ENCODE measurements at places on chromosomes 1 and 21.
A peak's percentile ranks its signal among the peaks of the same experiment; 100 is the strongest.

DNA sequence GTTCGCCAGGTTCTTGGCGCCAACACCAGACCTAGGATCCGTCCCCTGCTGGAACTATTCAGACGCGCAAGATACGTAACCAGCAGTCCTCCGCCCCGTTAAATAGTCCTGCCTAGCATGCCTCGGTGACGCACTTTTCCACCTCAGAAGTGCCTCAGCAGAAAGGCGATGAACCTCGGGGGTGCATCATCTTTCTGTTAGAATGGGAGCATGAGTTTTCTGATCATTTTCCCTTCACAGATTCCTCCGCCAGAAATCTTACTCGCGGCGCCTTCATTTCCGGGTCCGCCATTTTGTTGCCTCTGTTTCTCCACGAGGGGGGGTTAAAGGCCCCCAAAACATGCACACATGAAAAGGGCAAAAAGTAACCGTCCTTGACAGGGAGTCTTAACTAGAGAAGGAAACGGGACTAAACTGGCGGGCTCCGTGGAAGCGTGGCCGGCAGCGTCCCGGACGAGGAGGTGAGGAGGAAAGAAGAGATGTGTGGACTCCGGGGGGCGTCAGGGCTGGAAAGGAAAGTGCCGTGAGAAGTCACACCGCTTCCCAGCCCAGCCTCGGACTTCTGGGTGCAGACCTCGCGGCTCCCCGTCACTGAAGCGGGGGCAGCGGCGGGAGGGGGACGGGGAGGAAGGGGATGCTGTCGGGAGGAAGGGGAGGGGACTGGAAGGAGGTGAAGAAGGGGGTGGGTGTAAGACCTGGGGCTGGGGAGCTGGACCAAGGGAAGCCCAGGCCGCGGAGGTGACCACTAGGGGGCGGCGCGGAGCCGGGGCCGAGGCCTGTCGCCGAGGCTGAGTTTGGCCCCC lies at the start of gene GABPB2:
Gene GABPB2 (plus strand): TSS at position 288 of the 803 bp plus-strand sequence. CDS start 17,429 bp downstream, outside the sequence.
- peak; percentile 86 for DNase-seq

- DNase-seq = no peak
Observed at GRCh38 chr1:219066631-219067349, 106.9 kb upstream of the LYPLAL1 start.

- no peak for DNase-seq
Observed at GRCh38 chr1:172275478-172275877, 145.0 kb upstream of the C1orf105 start.

DNA sequence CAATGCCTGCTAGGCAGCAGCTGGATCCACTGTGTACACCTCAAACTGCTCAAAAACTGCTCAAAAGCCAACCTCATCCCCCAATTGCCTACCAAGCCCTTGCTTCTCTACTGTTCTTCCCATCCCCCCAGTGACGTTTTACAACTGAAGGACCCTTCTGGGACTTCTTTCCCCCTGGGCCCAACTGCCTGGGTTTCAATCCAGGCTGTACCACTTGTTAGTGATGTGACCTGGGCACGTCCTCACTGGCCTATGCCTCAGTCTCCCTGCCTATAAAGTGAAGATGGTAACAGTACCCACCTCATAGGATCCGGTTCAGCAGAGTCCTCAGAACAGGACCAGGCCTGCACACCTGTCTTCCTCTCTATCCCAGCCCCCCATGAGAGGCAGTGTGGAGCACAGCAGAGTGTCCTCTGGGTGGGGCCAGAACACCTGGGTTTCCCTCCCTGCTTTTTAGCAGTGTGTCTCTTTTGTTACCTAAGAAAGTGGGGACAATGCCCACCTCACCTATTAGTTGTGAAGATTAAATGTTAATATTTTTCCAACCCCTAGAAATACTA lies 1.9 kb upstream of the TEKT2 start:
- no peak for DNase-seq

- DNase-seq = no peak
Observed at GRCh38 chr21:41280115-41280919, 36.3 kb upstream of the FAM3B start.

DNA sequence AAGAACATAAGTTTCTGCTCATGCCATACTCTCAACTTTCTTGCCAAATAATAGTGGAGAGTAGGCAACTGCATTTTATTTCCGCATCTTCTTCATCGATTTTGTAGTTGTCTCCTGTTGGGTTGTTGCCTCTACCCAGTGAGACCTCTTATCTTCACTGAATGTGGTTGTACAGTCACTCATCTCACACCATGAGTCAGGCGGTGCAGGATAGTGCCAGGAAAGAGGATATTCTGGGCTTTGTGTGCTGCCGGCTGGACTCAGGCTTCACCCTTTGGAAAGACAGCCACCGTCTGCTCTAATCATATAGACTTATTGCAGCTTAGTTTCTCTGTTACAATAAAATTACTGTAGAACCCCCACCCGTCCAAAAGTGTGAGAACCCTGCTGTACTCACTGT lies 154.3 kb upstream of the USP24 start:
- no peak for DNase-seq

DNA sequence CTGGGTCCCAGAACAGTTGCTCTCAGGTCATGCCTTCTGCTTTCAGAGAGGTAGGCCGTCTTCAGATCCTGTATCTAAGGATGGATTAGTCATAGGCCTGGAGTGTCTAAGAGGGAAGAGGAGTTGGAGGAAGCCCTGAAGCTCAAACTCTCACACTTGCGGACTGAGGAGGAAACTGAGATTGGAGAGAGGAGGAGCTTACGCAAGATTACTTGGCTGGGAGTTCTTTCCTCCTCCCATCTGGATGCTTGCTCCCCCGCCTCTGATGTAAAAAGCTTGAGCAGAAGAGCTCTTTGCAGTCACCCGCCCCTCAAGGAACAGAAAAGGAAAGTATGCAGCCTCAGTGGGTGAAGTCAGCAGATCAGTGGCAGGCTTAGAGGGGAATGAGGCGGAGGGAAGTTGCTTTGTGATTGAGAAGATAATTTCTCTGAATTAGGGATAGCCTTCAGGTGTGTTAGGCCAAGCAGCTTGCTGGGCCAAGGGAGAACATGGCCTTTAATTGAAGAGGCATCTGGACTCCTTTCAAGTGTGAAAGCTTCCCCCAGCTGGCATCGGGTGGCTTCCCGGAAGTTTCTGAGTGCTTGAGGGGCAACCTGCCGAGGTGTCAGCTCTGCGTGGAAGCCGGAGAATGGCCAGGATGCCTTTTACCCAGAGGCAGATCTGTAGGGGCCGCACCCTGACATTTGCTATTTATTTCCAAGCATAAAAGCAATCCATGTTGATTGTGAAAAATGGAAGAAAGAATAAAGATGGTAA lies 6.6 kb downstream of the ADORA1 start:
- no peak for DNase-seq

GRCh38 chr1:32201011-32201855 lies 838 bp downstream of the CCDC28B start:
- no peak for DNase-seq

GRCh38 chr1:150874455-150875196 lies 1.8 kb downstream of the ARNT start:
- no peak for DNase-seq

DNA sequence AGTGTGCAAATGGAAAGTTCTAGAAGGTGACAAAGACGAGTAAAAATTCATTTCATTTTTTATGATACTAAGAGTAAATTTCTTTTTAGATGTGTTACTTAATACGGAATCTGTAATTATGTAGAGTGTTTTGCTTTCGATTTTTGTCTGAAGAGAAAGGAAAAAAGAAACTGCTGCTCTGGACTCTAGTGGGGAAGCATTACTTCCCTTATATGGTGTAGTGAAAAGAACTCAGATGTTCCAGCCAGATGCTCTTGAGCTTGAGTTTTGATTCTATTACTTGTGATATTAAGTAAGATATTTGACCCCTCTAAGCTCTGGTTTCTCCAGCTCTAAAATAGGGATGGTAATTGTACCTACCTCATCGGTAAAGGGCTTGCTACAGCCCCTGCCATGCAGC lies 12.2 kb upstream of the GPR161 start:
- no peak for DNase-seq

GRCh38 chr1:11316701-11317100 lies 43.7 kb downstream of the UBIAD1 start:
- DNase-seq = no peak

GRCh38 chr1:7675431-7676273 lies 95.4 kb upstream of the VAMP3 start:
- DNase-seq = no peak

- DNase-seq = no peak
Observed at GRCh38 chr1:41889506-41890414, 29.0 kb downstream of the HIVEP3 start.

GRCh38 chr1:39098546-39099250 lies 72.5 kb downstream of the NDUFS5 start:
- DNase-seq = peak; percentile 78

GRCh38 chr1:171902527-171902926 lies 61.2 kb downstream of the DNM3 start:
- no peak for DNase-seq

- DNase-seq = no peak
Observed at GRCh38 chr1:175268720-175269119, 76.1 kb upstream of the KIAA0040 start.

GRCh38 chr1:98172578-98172977 lies 251.7 kb upstream of the DPYD start:
- no peak for DNase-seq

GRCh38 chr21:16583556-16583955 lies 853.8 kb downstream of the USP25 start:
- no peak for DNase-seq

DNA sequence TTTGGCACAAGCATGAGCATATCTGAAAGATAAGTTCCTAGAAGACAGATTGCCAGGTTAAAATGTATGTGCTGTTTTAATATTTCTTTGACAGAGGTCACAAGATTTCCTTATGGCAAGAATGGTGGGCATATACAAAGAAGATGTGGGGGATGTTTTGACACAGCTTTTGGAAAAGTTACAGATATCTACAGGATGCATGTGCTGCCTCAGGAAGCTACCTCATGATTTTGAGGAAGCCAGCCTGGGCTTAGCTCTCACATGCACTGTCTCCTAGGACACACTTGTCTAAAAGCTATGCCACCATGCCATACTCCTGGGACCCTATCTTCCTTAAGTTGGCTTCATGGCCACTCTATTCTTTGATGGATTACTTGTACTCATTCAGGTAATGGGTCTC lies 99.9 kb downstream of the C1orf94 start:
- no peak for DNase-seq

DNA sequence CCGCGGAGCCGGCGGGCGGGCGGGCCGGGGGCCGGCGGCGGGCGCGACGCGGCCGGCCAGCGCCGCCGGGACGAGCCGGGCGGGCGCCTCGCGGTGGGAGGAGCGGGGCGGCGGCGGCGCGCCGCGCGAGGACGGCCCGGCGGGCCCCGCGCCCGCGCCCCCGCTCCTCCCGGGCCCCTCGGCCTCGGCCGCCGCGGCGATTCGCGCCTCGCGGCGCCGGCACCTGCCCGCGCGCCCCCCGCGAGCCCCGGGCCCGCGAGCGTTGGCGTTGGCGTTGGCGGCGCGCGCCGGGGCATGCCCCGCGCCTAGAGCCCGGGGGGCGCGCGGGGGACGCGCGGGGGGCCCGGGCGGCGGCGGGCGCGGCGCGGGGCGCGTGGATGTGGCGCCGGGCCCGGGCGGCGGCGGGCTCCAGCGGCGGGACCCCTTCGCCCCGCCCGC lies at the start of gene SKI:
Gene SKI (plus strand): TSS at position 163 of the 438 bp plus-strand sequence. CDS start 448 bp downstream, outside the sequence.
- DNase-seq = no peak

- DNase-seq = no peak
Observed at GRCh38 chr1:154657556-154657955, 49.6 kb upstream of the ADAR start.

DNA sequence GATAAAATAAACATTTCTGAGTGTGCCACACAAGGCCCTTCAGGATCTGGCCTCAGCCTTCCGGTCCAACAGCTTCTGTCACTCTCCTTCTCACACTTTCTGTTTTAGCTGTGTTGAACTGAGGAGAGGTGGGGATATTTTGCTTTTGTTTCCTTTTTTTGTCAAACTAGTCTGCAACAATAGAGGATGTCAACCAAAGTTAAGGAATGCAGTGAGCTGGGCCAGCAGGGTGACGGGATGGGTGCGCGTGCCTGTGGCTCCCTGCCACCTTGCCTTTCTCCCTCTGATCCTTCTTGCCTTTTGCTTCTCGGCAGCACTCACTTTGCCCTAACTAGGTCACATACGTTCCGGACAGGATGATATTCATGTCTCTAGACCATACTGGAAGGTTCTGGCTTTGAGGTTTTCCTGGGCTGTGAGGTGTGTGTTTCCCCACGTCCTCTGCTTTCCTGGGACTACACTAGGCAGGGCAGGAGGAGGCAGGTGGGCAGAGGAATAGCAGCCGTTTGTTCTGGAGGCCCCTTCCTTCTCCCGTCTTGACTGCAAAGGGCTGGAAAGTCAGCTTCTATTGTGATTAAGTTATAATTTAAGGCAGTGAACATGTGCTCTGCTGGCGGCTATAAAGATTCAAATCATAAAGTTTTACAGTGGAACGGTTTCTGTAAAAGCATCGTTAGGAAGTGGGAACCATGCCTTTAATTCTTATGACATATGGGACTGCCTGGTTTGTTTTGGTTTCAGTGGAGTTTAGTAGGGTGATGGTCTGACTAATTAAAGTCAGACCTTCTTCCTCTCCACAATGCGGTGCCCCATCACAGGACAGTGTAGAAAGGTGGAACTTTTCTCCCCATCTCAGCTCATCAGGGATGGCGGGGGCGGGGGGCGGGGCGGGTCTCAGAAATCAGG lies 67.8 kb downstream of the RNF220 start:
- DNase-seq = no peak

DNA sequence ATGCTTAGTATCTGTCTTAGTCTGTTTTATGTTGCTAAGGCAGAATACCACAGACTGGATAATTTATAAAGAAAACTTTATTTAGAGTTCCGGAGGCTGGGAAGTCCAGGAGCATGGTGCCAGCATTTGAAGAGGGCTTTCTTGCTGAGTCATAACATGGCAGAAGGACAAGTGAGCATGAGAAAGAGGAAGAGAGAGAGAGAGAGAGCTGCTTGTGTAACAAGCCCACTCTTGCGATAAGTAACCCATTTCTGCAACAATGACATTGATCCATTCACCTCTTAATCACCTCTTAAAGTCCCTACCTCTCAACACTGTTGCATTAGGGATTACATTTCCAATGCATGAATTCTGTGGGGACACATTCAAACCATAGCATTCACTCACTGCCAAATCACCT lies 11.7 kb upstream of the MYOCOS start:
- DNase-seq = no peak

- no peak for DNase-seq
Observed at GRCh38 chr1:230145953-230146476, 79.0 kb downstream of the GALNT2 start.

- no peak for DNase-seq
Observed at GRCh38 chr1:119740261-119740660, 28.4 kb downstream of the HMGCS2 start.

DNA sequence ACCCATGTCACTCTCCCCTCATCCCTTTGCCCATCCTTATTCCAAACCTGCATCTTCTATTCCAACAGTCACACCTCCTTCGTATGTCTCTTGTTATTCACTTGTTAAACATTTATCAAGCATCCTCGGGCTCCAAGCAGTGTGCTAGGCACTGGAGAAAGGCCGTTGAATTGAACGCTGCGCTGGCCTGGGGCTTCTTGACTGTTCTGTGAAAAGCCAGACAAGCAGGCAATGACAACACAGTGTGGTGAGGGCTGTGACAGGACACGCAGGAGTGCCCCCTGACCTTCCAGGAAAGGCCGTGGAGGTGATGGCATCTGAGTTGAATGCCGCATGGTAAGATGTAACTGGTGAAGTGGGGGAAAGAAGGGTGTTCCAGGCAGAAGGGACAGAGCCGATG lies 19.2 kb downstream of the ETV3 start:
- DNase-seq = peak; percentile 11

All from D721Med (cell line).